ENCODE measurements at places on chromosomes 4 and X.

- DNase-seq = no peak
These were observed 544.7 kb downstream of the NLGN4X start for GRCh38 chrX:5683996-5684395.

DNA sequence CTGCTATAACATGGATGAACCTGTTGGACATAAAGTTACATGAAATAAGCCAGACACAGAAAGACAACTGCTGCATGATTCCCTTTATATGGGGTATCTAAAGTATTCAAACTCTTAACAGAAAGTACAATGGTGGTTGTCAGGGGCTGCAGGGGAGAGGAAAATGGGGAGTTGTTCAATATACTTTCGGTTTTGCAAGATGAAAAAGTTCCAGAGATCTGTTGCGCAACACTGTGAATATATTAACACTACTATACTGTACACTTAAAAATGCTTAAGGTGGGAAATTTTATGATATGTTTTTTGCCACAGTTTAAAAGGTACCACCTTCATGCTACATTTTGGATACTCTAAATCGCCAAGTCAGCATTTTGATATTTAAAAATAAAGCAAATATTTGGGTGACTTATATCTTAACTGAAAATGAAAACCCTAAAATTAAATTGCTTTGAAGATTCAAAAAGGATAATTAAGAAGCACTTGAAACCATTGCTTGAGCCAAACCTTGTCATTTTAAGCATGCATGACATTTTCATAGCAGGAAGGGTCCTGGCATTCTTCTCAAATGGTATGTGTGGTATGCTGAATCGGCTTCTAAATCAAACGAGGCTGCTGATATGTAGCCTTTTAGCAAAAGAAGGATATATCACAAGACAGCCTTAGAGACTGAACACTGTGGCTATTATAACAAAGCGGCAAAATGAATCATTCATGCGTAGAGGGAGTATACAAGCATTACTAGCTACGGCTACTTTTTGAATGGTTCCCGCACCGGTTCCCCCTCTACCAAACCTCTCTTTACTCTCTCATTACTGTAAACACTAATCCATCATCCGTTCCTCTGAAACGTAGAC is 607.1 kb upstream of the DIPK2B start:
- DNase-seq = no peak

DNA sequence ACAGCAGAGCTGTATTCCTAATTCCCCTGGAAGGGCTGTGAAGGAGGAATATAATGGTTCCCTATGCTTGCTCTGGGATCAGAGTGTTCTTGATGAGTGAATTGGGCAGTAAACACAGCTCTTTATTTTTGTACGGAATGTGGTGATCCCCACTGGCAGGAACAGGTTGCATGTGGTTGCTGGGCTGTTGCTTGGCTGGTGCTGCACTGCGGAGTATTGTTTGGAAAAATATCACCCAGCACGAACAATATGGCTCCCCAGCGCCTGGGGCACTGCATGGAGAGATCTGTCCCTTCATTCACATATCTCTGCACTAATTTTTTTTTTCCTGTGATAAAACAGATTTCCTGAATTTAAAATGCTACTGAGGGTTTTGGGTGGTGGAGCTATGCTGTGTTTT is 119.7 kb downstream of the MGST2 start:
- DNase-seq = no peak

GRCh38 chrX:24235084-24235710 is 78.7 kb downstream of the SUPT20HL2 start:
- DNase-seq = no peak

DNA sequence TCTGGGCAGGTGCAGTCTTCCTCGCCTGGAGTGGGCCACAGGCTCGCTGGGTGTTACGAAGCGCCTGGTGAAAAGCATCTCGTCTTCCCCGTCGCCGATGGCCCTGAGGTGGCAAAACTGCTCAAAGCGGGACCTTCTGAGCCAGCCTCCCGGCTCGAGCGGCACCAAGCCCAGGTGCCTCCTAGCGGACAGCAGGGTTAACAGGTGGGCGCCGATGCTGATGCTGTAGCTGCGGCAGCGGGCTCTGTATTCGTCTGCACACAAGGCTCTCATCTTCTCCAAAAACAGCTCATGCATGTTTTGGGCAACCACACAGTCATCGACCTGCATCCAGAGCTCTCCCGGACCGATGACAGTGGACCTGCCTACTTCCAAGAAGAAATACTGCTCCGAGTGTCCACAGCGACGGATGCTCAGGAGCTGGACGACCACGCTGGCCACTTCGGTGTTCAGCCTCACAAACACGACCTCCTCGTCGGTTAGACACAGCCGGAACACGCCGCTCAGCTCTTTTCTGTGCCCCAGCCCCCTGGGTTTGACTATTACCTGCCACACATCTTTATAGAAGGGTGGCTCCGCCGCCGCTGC is 1.2 kb downstream of the IRS4 start:
- no peak for DNase-seq

DNA sequence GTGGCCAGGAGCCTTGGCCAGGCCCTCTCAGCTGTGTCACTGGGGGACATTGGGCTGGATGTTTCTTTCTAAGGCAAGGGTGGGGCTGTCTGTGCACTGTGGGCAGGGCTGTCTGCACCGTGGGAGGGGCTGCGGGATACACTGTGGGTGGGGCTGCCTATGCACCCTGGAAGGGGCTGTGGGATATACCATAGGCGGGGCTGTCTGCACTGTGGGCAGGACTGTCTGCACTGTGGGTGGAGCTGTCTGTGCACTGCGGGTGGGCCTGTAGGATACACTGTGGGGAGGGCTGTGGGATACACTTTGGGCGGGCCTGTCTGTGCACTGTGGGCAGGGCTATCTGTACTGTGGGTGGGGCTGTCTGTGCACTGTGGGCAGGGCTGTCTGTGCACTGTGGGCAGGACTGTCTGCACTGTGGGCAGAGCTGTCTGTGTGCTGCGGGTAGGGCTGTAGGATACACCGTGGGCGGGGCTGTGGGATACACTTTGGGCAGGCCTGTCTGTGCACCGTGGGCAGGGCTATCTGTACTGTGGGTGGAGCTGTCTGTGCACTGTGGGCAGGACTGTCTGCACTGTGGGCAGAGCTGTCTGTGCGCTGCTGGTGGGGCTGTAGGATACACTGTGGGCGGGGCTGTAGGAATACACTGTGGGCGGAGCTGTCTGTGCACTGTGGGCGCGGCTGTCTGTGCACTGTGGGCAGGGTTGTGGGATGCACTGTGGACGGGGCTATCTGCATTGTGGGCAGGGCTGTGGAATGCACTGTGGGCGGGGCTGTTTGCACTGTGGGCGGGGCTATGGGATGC is 31.1 kb downstream of the ACOX3 start:
- DNase-seq = peak; percentile 83

GRCh38 chr4:12770351-12770750 is 713.8 kb downstream of the RAB28 start:
- peak; percentile 17 for DNase-seq

- DNase-seq = no peak
These were observed 78.8 kb upstream of the GPR174 start for GRCh38 chrX:79065696-79066095.

DNA sequence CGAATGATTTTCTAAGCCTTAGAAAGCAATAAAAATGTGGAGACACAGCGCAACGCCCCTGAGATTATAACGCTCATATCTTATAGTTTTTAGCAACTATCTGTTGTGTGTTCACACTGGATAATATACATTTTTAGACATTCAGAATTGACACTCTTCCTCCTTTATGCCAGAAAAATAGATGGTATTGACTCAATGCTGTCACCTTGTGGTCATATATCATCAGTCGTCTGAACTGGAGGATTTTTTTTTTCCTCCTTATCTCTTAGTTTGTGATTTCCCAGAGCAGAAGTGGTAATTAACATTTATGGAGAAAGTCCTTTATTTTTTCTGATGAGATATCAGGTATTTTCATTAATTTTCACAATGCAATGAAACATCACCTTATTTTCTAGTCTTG is 759.6 kb downstream of the RAB28 start:
- no peak for DNase-seq

DNA sequence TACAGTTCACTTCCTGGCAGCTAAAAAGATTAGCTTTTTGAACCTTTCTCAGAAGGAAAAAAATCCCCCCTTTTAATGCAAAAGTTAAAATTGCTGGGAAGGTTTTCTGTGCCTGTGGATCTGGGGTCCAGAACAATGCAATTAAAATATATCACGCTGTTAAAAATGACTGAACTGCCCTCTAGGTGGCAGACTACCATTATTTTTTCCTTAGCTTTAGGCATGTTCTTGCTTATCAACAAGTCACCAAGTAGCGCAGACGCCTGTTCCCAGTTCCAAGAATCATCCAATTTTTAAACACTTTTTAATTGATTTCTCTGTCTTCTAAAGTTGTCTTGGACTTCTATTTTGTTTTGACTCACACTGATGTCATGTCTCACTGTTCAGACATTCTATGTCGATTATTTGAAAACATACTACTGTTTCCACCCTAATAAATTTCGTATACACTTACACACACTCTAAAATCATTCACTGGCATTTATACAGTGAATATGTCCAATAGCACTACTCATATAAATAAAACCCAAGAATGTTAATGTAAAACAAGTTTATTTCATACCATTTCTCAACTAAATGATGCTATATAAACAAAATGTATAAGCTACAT is 661.6 kb downstream of the RAPGEF2 start:
- DNase-seq = no peak

- DNase-seq = no peak
These were observed 118.4 kb downstream of the APBB2 start for GRCh38 chr4:41095973-41096372.

- DNase-seq = no peak
These were observed 26.0 kb downstream of the ZNF81 start for GRCh38 chrX:47862680-47863079.

DNA sequence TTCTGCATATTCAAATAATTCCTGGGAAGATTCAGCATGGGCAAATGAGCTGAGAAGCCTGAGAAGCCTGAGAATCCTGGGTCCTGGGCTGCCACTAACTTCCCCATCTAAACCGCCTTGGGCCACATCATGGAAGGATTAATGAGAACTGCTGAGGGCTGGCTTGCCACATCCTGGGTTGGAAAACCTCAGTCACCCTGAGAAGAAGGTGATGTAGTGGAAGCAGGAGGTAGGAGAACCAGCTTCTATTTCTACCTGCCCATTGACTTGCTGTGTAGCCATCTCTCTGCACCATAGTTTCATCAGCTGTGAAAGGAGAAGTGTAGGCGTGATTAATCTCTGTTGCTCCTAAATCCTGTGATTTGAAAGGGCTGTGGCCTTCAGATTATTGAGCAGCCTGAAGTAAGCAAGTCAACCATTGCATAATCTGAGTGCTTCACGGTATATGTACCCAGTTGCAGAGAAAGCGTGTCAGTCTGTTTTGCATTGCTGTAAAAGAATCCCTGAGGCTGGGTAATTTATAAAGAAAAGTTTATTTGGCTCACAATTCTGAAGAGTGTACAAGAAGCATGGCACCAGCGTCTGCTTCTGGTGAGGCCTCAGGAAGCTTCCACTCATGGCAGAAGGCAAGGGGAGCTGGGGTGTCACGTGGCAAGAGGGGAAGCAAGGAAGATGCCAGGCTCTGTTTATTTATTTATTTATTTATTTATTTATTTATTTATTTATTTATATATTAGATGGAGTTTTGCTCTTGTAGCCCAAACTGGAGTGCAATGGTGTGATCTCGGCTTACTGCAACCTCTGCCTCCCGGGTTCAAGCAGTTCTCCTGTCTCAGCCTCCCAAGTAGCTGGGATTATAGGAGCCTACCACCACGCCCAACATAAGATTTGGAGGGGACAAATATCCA is 140.9 kb upstream of the ATP6AP2 start:
- DNase-seq = no peak

DNA sequence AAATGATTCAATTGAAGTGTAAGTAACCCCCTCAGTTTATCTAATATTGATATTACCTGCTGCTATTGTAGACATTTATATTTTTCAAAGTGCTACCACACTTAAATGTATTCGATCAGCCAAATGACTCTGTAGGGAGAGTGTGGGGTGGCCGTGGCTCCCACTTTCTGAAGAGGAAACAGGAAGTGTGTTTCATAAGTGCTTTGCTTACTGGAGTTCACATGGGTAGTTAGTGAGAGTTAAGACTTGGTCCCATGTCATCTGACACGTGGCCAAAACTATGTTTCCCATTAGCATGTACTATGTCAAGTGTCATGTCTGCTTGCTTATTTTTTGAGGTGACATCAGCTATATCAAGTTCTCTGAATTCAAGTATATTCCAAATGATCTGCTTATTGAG is 308.1 kb upstream of the GATB start:
- no peak for DNase-seq

DNA sequence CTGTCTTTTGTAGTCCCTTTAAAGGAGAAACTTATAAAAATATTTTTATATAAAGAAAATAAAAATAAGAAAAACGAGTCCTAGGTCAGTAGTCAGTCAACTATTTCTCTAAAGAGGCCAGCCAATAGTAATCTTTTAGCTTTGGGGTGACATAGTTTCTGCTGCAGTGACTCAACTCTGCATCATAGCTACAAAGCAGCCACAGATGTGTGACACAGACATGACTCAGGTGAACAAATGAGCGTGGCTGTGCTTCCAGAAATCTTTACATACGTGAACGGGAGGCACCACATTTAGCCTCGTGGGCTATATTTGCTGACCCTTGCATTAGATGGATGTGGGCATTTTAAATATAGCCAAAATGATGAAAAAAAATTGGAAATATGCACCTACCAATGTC is 1862.5 kb upstream of the TENM3 start:
- no peak for DNase-seq

DNA sequence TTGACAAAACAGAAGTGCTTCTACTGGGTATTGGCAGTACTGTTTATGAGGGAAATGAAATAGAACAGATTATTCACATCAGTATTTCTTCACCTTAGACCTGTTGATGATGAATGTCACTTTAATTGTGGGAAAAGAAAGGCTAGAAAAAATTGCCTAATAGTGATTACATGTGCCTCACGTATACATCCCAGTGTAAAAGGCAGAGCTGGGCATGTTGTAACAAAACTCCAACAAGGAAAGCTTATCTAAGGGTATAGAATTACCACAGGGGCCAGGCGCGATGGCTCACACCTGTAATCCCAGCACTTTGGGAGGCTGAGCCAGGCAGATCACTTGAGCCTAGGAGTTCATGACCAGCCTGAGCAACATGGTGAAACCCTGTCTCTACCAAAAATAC is 4.2 kb downstream of the PGM2 start:
- no peak for DNase-seq

DNA sequence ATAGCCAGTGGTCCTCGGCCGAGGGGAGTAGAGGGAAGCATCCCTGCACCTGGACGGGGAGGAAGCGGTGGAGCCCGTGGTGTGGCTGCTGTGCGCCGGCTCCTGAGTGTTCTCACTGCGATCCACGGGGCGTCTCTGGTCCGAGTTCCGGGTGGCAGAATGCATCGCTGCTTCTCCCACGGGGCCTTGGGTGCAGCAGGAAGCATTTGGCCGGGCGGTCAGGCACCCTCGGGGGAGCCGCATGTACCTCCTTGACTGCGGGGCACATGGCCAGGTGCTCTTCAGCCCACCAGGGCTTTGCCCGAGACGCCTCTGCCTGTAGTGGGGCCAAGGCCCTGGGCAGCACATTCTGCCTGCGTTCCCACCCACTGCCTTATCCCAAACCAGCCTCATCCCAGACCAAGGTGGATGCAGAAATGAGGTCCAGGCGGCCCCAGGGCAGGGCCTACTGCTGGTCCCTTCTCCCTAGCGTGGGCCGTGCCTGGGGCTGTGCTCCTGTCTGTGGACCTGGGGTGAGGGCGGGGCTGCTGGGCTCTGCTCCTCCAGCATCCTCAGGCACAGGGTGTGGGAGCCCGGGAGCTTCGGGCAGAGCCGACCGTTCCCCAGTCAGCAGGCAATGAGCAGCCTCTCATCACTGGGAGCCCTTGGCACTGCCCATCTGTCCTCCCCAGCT is 27.5 kb downstream of the NKX1-1 start:
- no peak for DNase-seq
